Gastrocnemius medialis (tissue), 4 donors: ENCODE measurements at places on chromosomes 11 and 22. TPM values are rescaled to one million over a fixed set of nuclear protein-coding genes. Genes with fewer than 3 reads are reported as not detected.

PANX2 gene
- total RNA-seq, result not detected

SPDYC gene
- total RNA-seq, result not detected

UBQLNL gene
- total RNA-seq, result 0.25 TPM

APOA4 gene
- 2.6 TPM for total RNA-seq

DNA sequence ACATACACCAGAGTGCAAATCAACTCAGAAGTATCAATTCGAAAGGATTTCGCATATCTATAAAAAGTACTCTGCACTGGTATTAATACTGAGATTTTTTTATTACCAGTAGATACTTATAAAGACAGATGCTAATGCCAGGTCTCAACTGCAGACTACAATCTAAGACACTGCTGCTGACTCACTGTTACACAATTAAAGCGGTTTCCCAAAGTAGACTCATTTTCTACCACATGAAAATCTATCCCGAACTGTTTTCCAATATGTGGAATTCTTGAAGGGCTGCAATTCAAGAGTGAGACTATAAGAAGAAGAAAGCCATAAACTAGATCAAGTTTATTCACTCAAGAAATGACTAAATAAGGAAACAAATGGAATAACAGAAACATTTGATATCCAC is 57.2 kb upstream of the ARHGAP32 start:
- no peak for DNase-seq

- no peak for DNase-seq
Observed at GRCh38 chr11:120667281-120667680, 155.7 kb downstream of the GRIK4 start.

DNA sequence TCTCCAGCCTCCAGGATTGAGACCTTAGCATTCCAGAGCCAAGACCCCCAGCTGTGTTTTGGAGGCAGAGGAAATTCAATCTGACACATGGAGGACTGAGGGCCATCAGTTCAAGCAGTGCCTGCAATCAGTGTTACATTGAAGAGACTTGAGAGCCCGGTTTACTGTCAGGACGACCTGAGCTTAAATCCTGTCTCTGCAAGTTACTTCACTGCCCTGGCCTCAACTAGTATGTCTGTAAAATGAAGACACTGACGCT is 35.1 kb downstream of the TRIM29 start:
- no peak for DNase-seq

- no peak for DNase-seq
Observed at GRCh38 chr11:26944866-26945664, 48.8 kb upstream of the FIBIN start.

- DNase-seq, result no peak
Observed at GRCh38 chr11:44271286-44271685, 38.7 kb downstream of the ALX4 start.
